DMS 273 treated with DMSO at 0.1 percent for 48 hours (cell line): ENCODE measurements at places on chromosomes 2 and 18.

GRCh38 chr2:176652300-176653182 lies 383.3 kb downstream of the MTX2 start:
- peak; percentile 62 for DNase-seq

DNA sequence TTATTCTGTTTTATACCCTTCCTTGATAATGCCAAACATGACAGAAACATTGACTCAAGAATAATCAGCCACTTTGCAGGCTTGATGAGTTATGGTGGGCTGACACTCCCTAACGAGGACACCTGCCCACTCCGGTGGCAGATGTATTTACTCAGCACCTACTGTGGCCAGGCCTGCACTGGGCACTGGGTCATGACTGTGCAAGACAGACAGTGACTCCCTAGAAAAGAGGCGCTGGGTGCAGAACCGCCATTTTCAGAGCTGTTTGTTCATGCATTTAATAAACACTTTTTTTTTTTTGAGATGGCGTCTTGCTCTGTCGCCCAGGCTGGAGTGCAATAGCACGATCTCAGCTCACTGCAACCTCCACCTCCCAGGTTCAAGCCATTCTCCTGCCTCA lies 32.5 kb downstream of the SNED1 start:
- no peak for DNase-seq

GRCh38 chr18:67742954-67743353 lies 226.4 kb upstream of the DSEL start:
- DNase-seq: no peak

DNA sequence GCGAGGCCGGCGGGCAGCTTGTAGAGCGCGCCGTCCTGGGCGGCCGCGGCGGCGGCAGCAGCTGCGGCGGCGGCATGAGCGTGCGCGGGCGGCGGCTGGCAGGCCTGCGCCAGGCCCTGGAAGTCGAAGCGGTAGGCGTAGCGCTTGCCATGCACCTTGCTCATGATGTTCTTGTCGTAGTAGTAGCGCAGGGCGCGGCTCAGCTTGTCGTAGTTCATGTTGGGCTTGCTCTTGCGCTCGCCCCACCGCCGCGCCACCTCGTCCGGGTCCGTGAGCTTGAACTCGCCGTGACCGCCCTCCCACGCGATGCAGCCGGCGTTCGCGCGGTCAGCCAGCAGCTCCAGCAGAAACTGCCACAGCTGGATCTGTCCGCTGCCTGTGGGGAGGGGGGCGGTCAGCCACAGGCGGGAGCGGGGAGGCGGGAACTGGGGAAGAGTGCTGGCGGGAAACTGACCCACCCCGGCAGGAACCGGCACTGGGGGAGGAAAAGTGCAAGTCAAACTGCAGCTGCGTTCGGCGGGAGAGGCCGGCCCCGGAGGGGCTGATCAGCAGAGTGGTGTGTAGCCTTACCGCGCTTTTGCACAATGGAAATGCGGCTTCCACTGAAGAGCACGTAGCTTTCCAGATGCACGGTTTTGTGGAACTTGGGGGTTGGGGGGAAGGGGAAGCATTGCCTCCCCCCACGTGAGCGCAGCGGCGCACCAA lies 3.0 kb downstream of the FEV start:
- no peak for DNase-seq

DNA sequence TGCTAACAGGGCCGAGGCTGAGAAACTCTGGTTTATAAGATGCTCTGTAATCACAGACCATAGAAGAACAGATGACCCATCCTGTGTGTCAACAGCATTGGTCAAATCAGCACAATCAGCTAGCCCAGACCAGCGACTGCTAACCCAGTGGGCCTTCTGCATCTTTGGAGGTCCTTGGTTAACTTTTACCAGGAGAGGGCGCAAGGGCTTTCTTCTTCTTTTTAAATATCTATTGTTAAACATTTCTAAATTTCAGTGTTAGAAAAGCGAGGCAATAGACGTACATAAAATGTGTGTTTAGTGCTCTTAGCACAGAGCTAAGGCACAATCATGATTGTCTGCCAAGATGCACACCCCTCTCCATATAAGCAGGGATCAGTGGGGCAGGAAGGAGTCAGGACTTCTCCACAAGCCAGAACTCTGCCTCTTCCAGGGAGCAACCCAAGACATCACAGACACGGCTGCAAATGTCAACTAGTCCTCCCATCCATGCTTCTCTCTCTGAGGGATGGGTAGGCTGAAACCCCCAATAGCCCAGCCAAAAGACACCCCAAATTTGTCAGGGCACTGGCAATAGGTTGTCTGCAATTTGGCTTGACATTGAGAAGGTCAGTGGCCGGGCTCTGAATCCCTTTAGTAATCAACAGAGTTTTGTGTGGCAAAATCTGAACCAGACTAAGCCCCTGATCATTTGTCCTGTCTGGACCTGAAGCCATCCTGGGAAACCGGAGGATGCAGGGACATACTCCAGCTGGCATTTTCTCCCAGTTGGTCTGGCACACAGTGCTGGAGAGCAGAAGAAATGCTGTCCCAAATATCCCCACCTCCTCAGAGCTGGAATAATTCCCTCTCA lies 188.2 kb downstream of the BCL2 start:
- DNase-seq: no peak

DNA sequence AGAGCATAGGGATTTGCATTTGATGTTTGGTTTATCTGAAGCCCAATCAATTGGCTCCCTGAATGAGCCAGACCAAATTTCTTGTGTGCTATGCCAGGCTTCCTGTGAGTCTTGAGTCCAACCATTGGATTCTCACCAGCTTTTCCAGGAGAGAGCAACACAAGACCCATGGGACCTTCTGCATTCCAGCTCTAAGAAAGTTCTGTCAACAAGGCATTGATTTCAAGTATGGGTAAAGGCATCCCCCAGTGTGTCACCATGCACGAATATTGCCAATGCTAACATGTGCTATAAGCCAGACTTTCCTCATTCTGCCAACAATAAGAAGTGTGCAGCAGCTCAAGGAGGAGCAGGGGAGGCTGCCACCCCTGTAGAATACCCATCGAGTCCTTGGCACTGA lies 266.6 kb downstream of the ETAA1 start:
- DNase-seq: no peak

- DNase-seq: no peak
Observed at GRCh38 chr2:203861197-203861596, 6.4 kb upstream of the CTLA4 start.

DNA sequence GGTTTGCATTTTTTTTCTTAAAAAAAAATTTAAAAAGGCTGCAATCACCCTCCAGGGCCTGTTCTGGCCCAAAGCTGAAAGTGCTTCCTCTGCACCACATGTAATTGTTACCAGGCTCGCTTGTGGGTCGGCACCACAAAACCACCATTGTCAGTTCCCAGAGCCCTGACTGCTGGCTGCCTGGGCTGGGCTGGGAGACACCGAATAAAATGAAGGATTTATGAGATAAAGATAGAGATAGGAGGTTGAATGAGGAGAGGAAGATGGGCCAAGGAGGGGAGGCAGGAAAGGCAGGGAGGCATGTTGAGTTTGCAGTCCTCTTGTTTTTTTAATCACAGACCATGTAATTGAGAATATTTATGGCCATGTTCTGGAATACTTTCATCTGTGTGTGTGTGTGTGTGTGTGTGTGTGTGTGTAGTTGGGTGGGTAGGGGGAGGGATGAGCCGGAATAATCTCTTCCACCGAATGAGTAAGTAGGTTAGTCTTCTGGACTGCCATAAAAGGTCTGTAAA lies 14.7 kb downstream of the NRP2 start:
- no peak for DNase-seq

DNA sequence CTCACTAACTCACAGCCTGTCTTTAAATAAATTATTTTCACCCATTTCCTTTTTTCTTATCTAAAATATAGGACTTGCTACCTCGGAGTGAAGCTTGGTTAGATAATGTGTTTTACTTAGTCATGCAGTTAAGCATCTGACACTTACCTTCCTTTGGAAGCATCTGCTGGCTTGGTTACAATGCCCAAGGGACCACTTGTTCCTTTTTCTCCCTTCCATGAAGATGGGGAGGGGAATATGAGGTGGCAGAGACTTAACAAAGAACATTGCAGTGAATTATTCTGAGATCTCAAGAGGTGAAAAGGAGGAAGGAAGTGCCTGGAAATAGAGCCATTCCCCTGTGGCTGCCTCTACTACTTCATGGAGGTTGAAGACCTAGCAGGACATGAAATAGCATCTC lies 145.4 kb upstream of the FOSL2 start:
- no peak for DNase-seq

- no peak for DNase-seq
Observed at GRCh38 chr2:4628998-4629501, 925.7 kb downstream of the DCDC2C start.

- no peak for DNase-seq
Observed at GRCh38 chr2:66370824-66371223, 64.1 kb upstream of the MEIS1 start.

DNA sequence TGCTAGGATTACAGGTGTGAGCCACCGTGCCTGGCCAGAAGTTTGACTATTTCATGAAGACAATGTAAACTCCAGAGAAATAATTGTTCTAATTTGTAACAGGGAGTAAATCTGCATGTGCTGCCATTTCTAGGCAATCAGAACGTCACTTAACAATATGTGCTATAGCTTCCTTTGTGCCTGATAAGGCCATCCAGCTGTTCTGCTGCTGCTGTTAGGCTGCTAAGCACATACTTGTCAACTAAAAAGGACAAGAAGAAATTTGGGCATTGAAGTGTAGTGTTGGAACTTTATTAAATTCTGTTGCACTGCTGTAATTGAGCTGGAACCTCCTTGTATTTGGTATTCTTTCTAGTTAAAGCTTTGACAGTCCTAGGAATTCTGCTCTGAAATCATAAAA lies 57.1 kb downstream of the KIAA1328 start:
- DNase-seq: no peak

- no peak for DNase-seq
Observed at GRCh38 chr2:31476511-31477180, 62.1 kb upstream of the XDH start.

- no peak for DNase-seq
Observed at GRCh38 chr18:44079606-44080005, 601.1 kb upstream of the SETBP1 start.

DNA sequence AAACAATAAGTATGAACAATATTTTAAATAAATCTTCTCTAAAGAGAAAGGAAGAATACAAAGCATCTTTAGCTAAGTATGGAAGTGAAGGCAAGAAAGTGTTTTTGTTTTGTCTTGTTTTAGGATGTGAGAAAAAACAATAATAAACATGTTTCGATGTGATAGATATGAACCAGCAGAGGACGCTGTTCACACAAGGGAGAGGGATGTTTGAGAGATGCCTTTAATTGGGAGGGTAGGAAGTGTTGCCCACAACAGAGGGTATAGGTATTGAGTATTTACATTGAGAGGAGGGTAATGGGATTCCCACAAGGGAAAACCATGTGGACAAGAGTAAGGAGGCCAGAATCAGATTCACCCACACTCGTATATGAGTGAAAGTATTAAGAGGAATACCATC lies 55.1 kb downstream of the CDH19 start:
- no peak for DNase-seq
